ENCODE measurements at places on chromosomes 2 and 18.
A peak's percentile ranks its signal among the peaks of the same experiment; 100 is the strongest.

GRCh38 chr2:4995466-4995865 is 696.7 kb upstream of the SOX11 start:
- no peak for DNase-seq

DNA sequence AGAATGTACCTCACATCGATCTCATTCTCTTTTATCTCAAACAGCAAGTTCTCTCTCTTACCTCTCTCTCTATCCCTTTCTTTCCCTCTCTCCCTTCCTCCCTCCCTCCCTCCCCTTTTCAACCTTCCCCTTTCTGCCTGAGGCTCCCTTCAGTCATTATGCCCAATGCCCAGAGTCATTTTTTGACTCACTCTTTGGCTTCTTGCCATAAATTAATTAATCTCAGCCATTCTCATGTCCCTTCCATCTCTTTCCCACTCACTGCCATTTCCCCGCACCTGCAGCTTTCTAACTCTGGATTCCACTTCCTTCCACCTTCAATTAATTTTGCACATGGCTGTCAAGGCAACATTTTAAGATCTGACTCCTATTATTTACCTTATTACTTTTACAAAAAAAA is 60.1 kb downstream of the EVA1A start:
- DNase-seq = no peak

DNA sequence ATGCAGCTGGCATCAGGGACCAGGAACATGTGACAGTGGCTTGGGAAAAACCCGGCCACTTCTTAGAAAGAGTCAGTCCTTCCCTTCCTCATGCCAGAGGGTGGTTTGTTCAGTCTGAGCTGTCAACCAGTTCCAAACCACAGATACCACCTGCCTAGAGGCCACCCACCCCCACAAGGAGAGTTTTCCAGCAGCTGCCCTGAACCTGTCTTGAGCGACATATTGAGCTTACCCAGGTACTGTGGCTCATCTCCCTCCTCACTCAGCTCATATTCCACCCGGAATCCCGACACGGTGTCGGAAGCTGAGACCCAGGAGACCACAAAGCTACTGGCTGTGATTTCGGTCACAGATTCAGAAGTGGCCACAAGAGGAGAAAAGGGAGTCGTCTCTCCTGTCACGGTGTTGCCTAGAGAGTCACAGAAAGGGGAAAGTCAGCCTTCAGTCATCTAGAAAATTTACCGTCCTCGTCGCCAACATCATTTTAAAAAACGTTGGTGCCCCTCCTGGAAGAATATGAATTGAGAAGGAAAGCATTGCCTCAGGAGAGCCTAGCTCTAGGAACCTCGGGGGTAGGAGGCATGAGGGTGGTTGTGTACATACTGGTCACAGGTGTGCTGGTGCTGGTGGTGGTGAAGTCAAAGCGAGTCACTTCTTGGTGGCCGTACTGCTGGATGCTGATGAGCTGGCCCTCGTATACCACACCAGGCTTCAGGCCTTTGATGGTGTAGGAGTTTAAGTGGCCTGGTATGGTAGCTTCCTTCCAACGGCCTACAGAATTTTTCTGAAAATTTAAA is 26.3 kb downstream of the FN1 start:
- DNase-seq = peak; percentile 21

DNA sequence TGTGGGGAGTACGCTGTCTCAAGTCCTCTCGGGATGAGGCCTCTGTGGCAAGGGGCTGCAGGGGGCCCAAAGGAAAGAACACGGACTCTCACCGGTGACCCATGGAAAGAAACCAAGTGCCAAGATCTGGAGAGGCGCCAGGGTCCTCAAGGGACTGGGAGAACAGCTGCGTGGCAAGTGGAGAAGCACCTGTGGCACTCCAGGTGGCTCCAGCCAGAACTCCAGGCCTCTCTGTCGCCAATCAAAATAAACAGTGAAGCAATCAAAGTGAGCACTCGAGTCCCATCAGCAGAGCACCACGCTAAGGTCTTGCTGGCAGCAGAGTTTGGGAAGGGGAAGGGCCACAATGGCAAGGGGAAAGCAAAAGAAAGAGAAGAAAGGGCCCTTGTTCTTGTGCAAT is 54.7 kb downstream of the BCL2 start:
- DNase-seq = no peak

DNA sequence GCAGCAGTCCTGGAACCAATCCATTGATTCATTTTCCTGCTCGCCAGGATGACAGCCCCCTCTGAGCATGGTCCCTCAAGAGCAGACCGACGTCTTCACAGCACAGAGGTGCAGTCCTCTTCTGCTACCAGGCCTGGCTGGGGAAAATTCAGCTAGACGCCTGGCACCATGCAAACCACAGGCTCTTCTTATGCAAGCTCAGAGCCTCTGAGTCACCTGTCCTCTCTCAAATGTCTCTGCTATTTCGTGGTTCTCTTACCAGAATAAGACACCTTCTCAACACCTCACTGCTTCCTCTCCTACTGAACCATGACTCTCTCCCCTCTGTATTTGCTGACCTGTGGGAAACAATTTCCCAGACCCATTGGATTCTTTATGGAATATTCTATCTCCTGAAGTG is 79.8 kb upstream of the CYRIA start:
- no peak for DNase-seq

DNA sequence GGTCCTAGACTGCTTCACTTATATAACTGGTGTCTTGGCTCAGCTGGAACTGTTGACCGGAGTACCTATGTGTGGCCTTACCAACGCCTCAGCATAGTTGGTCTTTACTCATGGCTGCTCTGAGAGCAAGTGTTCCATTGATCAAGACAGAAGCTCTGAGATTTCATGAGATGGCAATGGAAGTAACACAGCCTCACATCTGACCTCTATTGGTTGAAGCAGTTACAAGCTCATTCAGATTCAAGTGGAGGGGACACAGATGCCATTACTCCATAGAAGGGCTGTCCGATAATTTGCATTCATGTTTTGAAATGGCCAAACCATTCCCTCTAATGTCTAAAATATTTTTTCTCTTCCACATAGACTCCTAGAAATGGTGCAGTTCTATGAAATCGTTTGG is 46.4 kb upstream of the STK39 start:
- DNase-seq = no peak

DNA sequence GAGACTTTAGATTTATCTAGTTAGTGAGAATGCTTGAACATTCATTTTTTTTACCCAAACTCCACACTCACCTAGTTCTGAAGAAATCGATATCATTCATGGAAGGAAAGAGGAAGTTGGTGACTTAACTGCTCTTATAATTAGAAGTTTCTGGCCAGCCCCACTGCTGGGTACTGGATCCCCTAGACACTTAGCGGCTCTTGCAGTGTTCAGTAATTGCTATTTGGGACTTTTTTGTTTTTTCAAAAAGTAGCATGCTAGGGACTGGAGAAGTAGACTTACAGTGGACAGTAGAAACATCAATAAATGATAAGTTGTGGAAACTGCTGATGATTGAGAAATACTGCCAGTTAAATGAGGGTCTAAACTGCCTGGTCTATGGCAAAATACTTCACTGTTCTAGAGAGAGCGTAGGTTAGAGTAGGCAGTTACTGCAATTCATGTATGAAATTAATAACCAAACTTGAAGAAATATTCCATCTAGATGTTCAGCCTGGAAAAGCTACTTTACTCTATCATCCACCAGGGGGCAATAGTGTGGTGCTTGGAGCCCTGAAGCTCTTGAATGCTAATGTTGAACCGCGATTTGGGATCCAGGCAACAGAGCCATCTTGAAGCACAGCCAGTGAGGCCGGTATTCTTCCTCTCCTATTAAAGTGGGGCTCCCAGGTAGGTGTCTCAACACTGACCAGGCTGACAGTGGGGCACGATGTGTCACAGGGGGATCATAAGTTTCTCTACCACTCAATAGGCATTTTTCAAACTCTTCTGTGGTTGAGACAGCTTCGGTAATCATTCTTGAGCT is 146.1 kb upstream of the SESTD1 start:
- DNase-seq = peak; percentile 60

- no peak for DNase-seq
Measured at GRCh38 chr2:152031747-152032306, 67.0 kb downstream of the CACNB4 start.

- DNase-seq = no peak
Measured at GRCh38 chr2:8966123-8966908, 37.2 kb downstream of the MBOAT2 start.

- no peak for DNase-seq
Measured at GRCh38 chr2:239147376-239147775, 253.4 kb downstream of the HDAC4 start.

DNA sequence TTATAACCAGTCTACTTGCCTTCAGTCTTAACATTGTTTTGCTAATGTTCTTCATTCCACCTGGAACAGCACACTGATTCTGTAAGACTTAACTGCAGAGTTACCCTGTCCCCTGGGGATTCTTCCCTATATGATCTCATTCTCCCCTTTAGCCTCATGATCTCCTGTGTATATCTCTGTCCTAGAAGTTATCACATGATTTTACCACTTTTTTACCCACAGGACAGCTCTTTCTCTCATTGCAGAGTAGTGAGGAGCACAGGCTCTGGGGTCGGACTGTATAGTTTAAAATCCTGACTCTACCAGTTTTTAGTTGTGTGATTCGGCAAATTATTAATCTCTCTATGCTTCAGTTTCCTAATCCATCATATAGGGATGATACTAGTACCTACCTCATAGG is 14.2 kb upstream of the EXOC6B start:
- no peak for DNase-seq

DNA sequence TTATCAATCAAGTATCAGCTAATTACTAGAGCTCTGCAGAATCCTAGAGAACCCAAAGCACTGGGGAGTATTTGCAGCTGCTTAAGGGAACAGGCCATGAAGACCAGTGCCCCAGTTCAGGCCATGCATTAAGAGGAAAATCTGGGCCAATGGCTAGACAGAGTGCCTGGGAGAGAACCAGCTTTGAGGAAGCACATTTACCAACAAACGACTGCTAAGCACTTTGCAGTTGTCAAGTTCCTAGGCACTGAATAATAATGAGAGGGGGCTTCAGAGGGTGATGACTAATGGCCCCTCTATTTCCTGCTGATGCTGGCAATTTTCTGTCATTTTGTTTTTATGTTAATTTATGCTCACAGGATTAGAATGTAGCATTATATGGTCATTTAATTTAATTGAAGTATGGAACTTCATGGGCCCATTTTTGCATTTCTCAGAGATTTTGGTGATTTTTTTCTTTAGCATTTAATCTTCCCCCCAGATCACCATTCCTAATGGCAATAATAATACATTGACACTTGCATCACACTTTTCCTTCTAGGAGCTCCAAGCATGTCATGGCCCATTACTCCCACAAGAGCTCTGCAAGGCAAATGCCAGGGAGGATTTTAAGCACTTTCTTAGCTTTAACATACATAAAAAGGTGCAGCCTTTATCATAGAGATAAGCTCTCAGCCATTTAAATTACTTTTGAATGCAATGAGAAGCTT is 147.7 kb upstream of the SPATS2L start:
- DNase-seq = no peak

- no peak for DNase-seq
Measured at GRCh38 chr2:68414876-68415275, 49.8 kb downstream of the PLEK start.

DNA sequence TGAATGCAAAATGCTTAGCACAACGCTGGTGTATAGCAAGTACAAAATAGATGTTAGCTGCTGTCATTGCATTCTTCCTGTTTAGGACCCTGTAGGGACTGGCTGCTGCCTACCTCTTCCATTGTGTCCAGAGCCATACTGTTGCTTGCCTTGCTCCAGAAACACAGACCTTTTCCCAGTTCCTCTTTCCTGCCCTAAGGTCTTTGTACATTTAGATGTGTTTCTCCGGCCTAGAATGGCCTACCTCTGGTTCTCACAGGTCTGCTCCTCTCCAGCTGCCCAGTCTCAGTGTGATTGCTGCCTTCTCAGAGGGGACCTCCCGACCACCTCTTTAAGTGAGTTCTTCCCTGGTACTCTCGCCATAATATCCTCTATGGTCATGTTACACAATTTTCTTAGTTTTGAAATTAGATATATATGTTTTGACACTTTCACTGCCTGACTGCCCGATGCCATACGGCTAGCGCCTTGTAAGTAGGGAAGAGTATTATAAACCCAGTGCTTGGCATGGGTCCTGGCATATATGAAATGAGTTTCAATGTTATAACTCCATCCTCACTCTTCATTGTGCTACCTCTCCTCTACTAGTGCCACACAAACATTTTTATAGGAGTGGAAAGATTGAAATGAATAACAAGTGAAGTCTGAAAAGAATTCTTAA is 48.3 kb downstream of the RFTN2 start:
- DNase-seq = no peak

Data from HCT116 (cell line).